ENCODE measurements at places on chromosomes 7 and 10.

GRCh38 chr10:118342638-118343020, 505 bp upstream of the FAM204A start:
- peak; percentile 10 for DNase-seq

DNA sequence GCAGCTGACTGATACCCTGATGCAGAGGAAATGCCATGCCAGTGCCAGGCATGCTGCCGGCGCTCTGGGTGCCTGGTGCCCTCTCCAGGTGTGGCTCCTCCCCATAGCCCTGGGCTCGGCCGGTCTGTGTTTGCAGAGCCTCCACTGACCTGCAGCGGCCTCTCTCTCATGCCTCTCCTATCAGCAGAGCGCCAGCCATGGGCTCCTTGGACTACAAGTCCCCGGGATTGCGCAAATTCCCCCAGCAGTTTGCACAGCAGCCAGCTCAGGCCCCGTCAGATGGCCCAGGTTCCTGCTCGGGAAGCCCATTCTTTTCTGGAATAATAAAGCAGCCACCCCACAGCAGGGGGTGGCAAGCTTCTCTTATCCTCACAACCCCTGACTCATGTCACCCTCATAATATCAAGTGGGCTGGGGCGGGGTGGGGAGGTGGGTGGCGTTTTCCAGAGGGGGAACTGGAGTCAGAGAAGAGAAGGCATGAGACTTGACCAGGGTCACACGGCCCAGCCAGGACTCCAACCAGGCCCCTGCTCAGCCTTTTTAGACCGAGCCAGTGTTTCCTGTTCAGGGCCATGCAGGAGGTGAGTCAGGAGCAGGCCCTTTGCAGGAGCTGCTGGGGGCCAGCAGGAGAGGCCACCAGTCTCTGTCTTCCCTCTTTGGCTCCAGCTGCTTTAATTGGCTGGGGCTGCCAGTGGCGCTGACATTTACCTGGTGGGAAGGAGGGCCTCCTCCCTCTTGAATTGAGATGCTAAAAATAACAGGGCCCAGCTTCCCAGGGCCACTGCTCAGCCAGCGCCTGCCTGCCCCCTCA, 58.6 kb downstream of the ZMIZ1 start:
- DNase-seq = no peak

DNA sequence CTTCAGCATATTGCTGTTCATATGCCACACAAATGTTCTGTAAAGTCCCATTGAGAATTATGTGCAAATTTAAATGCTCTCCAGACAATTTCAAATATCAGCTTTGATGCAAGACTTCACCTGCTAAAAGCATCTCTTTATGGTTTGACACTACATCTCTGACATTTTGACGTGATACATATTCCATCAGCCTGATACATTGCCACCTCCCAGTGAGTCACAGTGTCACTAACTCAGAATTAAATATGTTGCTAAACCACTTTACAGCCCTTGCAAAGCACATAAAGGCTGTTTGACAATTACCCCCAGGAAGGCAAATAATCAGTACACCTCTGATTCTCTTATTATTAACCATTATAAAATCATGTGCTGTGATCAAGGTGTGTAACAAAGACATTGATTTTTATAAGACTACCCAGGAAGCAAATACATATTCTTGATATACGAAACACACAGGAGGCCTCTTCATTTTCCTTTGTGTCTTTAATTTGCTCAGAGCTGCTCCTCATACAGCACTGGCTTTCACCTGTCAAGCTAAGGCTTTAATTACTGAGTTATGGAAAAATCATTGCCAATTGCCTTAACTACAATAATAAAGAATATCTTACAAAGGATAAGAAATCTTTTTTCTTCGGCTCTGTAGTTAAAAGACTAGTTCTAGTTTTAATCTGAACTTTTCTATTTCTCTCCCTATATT, 547.5 kb upstream of the C7orf33 start:
- no peak for DNase-seq

DNA sequence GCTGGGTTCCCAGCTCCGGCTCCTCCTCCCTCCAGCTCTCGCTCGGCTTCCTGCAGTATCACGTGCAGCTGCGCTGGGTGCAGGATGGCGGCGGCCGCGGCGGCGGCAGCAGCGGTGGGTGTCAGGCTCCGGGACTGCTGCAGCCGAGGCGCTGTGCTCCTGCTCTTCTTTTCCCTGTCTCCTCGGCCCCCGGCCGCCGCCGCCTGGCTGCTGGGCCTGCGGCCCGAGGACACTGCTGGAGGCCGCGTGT, at the start of gene CNNM1:
Gene CNNM1 (plus strand): TSS at position 53 of the 250 bp plus-strand sequence. CDS start 32 bp downstream, at position 85.
- peak; percentile 46 for DNase-seq

- DNase-seq = no peak
These were observed 24.8 kb upstream of the MKI67 start for GRCh38 chr10:128151031-128151430.

DNA sequence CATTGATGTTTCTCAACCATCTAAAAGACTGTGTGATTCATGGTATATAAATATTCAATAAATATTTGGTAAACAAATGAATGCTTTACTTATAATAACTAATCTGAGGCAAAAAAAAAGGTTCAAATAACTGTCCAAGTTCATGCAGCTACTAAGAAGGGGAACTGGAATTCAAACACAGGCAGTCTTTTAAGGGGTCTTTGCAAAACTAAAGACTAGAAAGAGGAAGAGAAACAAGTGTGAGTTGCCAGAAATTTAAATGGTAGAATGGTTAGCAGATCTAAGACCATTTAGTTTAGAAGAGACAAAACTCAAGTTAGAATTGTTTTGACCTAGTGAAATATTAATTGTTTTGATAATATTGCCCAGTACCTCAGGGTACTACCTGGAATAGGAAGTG, 642.0 kb upstream of the LRRN3 start:
- DNase-seq = no peak

- no peak for DNase-seq
These were observed 40.8 kb upstream of the SLC35B4 start for GRCh38 chr7:134357486-134357885.

- no peak for DNase-seq
These were observed 21.8 kb upstream of the YWHAG start for GRCh38 chr7:76380623-76380966.

GRCh38 chr7:1705856-1706255, 35.8 kb downstream of the ELFN1 start:
- no peak for DNase-seq

DNA sequence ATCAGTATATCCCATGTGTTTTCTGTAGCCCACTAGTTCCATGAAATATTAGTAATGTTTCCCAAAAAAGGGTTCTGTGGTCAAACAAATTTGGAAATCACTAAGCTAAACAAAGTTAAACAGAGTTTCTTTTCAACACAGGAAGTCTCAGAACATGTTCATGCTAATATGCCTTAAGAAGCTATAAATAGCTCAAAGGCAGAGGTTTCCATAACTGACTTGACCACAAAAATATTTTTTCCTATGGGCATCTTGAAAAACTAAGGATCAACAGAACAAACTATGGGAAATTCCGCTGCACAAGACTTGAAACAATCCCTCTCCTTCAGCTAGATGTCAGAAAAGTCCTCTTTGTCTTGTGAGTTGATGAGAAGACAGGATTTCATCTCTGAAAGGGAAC, 59.7 kb downstream of the SEM1 start:
- no peak for DNase-seq

- no peak for DNase-seq
These were observed 291.8 kb downstream of the CRPPA start for GRCh38 chr7:16129431-16130110.

DNA sequence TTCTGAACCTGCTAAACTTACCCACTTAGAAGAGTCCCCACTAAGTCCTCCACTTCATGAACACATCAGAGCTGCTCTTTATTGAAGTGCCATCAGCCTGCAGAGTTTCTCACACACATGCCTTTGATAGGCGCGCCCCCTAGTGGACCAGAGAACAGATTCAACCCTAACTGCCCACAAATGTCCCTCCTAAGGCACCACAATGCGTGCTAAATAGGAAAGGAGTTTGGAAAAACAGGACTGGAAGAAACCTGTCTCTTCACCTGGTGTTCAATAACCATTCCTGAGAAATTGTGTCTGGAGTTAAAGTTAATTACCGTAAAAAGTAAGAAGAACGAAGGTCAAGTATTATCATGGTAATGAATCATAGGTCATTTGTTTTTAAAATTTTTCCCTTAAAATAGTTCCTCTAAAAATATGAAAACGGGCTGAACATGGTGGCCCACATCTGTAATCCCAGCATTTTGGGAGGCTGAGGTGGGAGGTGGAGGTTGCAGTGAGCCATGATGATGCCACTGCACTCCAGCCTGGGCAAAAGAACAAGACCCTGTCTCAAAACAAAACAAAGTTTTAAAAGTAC, 249.7 kb downstream of the ELMO1 start:
- DNase-seq = peak; percentile 76

GRCh38 chr10:100829933-100830727, 82.6 kb upstream of the SLF2 start:
- peak; percentile 18 for DNase-seq

DNA sequence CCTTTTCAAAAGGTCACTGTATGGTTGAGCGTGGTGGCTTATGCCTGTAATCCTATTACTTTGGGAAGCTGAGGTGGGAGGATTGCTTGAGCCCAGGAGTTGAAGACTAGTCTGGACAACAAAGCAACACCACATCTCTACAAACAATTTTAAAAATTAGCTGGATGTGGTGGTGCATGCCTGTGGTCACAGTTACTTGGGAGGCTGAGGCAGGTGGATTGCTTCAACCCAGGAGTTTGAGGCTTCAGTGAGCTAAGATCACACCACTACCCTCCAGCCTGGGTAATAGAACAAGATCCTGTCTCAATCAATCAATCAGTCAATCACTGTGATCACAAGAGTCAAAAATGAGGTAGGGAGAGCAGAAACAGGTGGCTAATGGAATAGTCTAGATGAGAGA, 97.0 kb downstream of the SUGCT start:
- DNase-seq = no peak

- no peak for DNase-seq
These were observed 6.7 kb upstream of the MGAM2 start for GRCh38 chr7:142104550-142105527.

GRCh38 chr10:126422567-126422966, 34.3 kb upstream of the ADAM12 start:
- no peak for DNase-seq

DNA sequence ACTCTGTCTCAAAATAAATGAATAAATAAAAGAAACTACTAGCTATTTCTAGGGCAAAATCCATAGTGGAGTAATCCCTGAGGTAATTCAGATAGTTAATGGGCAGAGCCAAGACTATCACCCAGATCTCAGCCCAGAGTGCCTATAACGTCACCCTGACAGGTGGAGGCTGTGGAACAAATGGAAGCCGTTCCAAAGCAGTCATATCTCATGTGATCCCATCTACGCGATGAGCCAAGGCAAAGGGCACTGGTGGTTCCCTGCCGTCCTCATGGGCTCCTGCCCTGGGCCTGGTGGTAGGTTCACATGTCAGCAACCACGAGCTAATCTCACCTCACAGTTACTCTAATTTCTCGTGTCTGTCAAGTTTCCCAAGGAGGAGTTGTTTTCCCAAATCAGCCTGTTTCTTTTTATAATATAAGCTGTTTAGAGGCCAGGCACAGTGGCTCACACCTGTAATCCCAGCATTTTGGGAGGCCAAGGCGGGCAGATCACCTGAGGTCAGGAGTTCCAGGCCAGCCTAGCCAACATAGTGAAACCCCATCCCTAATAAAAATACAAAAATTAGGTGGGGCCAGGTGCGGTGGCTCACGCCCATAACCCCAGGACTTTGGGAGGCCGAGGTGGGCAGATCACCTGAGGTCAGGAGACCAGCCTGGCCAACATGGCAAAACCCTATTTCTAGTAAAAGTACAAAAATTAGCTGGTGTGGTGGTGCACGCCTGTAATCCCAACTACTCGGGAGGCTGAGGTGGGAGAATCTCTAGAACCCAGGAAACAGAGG, 22.5 kb upstream of the ASCC1 start:
- no peak for DNase-seq

GRCh38 chr7:141838581-141838980, 2.7 kb downstream of the PRSS37 start:
- no peak for DNase-seq

GRCh38 chr10:110414548-110415309, 83.0 kb upstream of the DUSP5 start:
- peak; percentile 91 for DNase-seq

DNA sequence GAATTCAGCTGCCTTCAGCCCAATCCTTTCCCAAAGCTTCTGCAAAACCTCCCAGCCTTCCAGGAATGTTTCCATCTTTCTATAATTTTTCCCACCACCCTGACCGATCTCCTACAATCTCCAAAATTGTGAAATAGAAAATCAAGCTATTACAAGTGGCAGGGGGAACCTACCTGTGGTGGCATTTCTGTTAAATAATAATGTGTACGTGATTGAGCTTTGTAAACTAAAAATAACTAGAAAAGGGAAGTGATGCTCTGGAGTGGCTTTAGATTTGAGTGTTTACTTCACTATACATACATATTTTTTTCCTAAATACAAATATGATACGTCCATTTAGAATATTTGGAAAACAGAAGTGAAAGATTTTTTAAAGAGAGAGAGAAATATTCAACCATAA, 593.6 kb downstream of the GRM8 start:
- no peak for DNase-seq

GRCh38 chr7:128911423-128912031, 1.0 kb upstream of the KCP start:
- no peak for DNase-seq

DNA sequence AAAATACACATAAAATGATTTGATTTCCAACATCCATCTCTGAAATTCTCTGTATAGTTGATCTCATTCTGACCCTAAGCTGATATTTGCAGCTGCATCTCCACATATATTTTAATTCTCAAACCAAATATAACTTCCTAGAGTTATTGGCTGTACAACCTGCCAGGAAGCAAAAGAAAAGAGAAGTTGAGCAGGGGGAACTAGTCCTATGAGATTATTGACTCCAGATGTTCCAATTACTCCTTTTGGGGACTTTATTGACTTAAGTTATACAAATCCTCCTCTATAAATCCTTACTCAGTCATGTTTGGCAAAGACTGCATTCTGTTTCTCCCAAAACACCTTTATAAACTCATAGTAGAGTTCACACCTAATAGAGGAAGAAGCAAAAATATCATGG, 599.4 kb upstream of the ANKRD30A start:
- DNase-seq = no peak

GRCh38 chr10:94251098-94251497, 111.6 kb downstream of the NOC3L start:
- DNase-seq = no peak

- DNase-seq = no peak
These were observed 5.8 kb downstream of the DKK1 start for GRCh38 chr10:52319926-52320325.

GRCh38 chr7:46123756-46124343, 202.8 kb upstream of the IGFBP3 start:
- no peak for DNase-seq

- DNase-seq = no peak
These were observed 33.1 kb downstream of the STAMBPL1 start for GRCh38 chr10:88913127-88913526.

DNA sequence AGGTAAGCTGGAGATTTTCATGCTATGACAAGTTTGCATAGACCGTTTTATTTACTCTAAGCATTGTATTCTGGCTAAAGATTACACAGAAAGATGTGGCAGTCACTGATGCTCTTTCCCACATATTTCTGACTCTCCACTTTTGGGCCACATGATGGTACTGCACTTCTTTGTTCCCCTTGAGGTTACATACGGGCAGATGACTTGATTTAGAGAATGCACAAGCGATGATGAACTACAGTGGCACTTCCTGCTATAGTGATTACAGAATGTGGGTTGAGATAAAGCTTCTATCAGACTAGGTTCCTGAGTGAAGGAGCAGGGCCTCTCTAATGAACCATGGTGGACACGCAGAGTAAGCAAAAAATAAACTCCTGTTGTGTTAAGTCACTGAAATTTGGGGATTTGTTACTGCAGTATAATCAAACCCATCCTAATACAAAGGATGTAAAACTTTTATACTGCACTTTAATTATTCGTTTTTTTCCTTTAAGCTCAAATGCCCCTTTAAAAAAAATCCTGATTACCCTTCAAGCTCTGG, 177.9 kb downstream of the TAX1BP1 start:
- DNase-seq = no peak

Measured in activated CD4-positive, alpha-beta T cell treated with anti-CD3 and anti-CD28 coated beads, Interleukin-2, amount 50 U/mL, for 48 hours (primary cell).